ENCODE measurements at places on chromosomes 16 and 17.

- DNase-seq: no peak
Measured at GRCh38 chr17:36731811-36732210, 130.4 kb downstream of the MRM1 start.

DNA sequence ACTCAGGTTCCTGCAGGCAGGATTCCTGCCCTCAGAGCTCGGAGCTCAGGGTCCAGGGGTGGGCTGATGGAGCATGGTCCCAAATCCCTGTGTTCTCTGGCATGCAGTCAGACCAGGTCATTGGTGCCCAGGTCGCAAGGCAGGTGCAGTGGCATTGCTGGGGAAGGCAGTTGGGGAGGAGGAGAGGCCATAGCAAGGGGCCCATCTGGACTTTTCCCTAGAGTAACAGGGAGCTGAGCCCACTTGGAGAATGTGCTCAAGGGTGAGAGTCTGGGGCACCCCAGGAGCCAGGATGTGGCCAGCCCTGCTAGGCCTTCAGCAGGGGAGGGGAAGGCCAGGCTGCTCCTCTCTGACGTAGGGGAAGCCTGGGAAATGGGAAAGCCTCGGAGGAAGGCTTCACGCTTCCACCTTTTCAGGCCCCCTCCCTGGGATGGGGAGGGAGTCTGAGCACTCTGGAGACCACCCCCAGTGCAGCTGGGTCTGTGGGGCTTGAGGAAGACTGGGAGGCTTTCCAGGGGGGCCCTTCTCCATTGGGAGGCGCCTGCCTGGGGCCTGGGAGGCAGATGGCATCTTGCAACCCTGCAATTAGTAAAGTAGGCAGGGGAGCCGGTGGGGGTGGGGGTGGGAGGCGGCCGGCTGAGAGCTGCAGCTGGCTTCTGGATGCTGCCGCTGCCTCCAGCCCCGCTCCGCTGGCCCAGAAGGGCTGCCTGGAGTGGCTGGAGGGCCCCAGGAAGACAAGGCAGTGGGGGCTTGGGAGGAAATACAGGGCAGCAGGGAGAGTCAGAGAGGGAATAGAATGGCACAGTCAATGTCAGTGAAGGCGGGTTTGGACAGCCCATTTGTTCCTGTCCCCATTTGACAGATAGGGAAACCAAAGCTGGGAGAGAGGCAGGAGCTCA lies 21.1 kb upstream of the DOK4 start:
- no peak for DNase-seq

DNA sequence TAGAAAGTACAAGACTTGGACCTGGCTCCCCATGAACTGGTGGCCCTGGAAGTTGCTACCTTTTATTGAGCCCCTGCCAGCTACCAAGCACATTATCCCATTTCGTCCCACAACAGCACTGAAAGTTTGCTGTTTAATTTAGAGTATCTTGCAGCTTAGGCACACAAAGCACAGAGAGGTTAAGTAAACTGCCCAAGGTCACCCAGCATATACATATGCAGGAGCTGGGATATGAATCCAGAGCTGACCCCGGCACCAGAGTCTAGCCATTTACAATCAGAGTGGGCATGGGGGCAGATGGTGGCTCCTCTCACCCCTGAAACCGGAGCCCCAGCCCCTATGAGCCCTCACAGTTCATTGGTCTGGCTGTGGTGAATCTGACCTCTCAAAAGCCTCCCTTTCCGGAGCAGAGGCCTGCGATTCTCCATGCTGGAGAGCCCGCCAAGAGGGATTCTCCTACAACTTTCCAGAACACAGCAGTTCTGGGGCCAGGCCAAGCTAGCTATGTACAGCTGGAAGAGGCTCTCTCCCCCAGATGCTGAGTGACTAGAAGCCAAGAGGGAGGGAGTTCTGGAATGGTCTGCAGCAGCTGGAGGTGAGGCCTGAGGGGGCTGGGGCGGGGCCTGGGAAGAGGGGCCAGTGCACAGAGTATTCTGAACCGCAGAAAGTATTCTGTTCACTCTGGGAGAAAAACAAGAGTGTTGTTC lies 58.3 kb downstream of the SREBF1 start:
- DNase-seq: peak; percentile 52

GRCh38 chr16:19599968-19600716 lies 44.6 kb downstream of the VPS35L start:
- DNase-seq: no peak

DNA sequence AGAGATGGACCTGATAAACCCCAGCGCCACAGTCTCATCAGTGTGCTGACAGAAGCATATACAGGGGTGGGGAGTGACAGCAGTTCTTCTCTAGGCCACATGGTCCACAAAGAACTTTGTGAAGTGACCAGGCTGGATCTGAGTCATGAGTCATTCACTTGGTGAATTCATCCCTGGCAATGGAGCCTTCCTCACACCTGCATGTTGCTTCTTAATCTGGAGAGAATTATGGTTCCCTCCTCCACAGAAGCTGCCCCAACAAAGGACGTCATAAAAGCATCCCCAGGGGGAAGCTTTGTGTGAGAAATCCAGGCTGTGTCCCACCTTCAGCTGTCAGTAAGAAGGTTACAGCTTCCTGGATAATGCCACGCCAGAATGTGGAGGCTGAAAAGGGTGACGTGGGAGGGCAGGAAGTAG lies 215.6 kb upstream of the MAF start:
- DNase-seq: no peak

DNA sequence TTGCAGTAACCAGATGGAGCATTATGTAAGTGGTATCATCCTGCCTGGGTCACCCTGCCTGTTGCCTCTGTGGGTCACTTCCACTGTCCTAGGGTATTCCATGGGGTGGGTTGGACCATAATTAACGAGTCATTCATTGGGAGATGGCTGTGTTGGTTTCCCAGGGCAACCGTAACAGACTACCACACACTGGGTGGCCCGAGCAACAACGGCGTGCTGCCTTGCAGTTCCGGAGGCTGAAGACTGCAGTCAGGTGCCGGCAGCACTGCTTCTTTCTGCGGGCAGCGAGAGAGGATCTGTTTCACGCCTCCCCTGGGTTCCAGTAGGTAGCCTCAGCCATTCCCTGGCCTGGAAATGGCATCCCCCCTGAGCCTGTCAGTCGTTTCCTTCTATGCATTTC lies 28.9 kb upstream of the CMIP start:
- DNase-seq: peak; percentile 37

DNA sequence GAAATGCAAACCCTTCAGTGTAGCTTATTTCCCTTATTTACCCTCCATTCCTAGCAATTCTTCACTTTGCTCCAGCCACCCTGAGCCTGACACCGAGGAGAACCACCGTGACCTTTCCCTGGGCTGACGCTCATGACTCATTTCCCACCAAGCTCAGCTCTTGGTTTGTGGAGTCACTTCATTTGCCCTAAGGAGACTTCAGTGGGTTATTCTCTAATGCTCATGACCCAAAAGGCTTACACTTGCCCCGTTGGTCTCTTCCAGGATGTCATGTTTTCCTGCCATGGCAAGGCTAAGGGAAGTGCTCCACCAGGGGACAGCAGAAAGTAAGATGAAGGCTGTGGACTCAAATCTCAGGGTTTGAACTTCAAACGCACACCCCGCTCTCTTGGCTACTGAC lies 161.0 kb downstream of the CBLN1 start:
- no peak for DNase-seq

DNA sequence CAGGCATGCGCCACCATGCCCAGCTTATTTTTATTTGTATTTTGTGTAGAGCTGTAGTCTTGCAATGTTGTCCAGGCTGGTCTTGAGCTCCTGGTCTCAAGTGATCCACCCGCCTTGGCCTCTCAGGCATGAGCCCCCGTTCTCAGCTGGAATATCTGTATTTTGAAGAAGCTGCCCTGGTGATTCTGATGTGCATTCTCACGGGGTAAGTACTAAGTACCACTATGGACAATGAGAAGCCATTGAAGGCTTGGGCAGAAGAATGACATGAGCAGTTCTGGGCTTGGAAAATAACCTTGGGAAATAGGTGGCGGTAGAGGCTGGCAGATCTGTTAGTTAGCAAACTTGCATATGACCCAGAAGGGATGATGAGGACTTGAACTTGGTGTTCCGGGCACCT lies 15.6 kb upstream of the NKD1 start:
- no peak for DNase-seq

DNA sequence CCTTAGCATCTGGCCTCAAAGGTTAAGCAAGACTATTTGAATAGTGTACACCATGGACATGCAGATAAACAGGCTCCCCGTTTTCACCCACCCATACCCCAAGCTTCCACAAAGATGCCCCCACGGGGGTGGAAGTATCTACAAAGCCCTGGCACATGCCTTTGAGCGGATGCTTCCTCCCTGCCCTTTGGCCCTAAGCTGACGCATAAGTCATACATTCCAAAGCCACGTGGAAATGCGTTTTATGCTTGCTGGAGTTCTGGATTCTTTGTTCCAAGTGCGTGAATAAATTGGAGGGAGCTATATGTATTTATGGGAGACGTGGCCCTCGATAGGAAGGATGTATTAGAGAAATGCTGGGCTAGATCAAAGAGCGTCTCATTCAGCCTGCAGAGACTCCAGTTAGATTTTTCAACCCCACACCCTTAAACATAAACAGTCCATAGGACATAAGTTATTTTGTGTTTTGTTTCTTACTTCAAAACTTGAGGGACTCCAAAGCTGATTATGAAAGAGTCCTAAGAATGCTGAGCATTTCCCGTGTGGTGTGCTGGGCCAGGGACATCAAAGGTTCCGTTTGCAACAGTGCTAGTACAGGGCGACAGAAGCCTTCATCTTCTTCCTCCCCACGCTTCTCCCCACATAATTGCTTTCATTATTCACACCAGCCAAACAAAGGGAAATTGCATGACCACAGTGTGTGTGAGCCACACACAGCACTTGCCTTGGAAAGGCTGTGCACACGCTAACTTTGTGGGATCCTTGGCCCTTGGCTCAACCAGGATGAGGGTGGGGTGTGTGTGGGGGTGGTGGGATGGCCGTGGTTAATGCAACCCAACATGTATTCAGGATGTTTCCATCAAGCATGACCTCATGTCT lies 73.6 kb downstream of the WIPI1 start:
- DNase-seq: no peak

- no peak for DNase-seq
Measured at GRCh38 chr16:9357829-9358228, 266.4 kb downstream of the HAPSTR1 start.

- DNase-seq: no peak
Measured at GRCh38 chr16:4634768-4635167, 10.1 kb downstream of the MGRN1 start.

GRCh38 chr16:87483481-87483880 lies 9.3 kb downstream of the ZCCHC14 start:
- no peak for DNase-seq

DNA sequence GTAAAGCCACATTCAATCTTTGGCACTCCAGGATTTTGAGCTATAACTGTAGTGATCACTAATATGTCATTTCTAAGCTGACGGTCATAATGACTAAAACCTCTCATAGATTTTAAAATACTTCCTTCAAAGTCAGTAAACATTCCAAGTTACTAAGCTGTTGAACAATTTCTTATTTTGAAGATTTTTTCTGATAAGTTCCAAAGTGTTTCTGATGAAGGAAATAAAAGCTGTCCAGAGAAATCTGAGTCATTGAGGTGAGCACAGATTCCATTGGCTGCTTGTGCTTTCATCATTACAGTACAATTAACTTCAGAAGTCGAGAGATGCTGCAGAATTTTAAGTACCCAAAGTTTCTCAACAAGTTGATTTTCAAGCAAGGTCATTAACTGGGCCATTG lies 23.9 kb downstream of the NLRC5 start:
- DNase-seq: no peak
